ENCODE measurements at places on chromosomes 12 and 14.
A peak's percentile ranks its signal among the peaks of the same experiment; 100 is the strongest.

GRCh38 chr14:70098250-70098809 is 90.4 kb downstream of the SLC8A3 start:
- DNase-seq = peak; percentile 52

GRCh38 chr14:92577321-92577742 is 63.8 kb downstream of the RIN3 start:
- no peak for DNase-seq

DNA sequence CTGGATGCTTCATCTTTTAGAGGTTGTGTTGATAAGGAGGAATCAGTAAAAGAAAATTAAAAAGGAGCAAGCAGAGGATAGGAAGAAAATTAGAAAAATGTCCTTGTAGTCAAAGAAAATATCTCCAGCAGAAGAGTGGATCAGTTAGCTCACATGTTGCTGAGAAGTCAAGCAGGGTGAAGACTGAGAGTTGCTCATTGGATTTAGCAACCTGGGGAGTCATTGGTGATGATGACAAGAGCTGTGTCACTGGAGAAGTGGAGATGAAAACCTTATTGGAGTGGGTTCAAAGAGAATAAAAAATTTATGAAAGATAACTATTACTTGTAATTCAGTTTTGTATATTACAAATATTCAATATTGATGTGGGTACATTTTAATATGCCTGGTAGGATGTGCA is 9.8 kb downstream of the FRMD6 start:
- DNase-seq = no peak

- no peak for DNase-seq
Measured at GRCh38 chr12:109987615-109988014, 8.6 kb downstream of the GIT2 start.

DNA sequence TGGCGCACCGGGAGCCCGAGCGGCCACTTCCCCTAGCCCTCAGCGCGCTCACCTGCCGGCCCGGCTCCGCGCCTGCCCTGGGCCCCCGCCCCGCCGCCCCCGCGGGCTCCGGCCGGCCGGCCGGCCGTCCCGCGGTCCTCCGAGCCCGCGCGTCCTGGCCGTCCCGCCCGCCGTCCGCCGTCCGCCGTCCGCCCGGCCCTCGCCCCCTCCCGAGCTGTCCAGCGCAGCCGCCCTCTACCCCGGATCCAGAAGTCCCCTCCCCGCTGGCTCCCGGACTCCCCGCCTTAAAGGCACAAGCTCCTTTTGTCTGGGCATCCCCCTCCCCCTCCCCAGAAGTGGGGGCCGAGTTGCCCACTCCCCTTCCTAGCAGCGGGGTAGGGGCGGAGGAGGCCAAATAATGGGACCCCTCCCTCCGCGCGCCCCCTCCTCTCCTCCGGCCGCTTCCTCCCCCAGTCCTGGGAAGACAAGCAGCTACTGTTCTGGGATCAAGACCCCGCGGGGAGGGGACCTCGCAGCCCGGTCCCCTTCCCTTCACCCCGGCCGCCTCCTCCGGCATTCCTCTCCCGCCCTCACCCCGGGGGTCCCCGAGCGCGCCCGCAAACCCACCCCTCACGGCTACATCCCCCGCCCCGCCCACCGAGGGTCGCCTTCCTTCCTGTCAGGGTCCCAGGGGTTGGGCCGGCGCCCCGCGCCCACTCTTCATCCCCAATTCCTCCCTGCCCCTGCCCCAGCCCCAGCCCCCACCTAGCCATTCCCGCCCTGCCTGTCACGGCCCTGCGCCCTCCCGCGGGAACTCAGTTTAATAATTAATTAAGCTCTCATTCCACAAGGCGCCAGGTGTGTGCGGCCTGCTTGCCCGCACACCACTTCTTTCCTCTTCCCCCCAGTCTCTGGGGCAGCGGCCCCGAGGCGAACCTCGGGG is at the start of gene ADCY6:
ADCY6 (minus strand) TSS at position 236 of the 922 bp plus-strand sequence. CDS start 5,655 bp downstream, outside the sequence.
- peak; percentile 82 for DNase-seq

- no peak for DNase-seq
Measured at GRCh38 chr14:95889236-95889979, 12.8 kb downstream of the TUNAR start.

- no peak for DNase-seq
Measured at GRCh38 chr14:105168979-105169507, 467 bp upstream of the JAG2 start.
